ENCODE measurements at places on chromosomes 7 and 10. TPM values are rescaled to one million over a fixed set of nuclear protein-coding genes. Genes with fewer than 3 reads are reported as not detected.

The PON1 gene
- total RNA-seq = not detected

The HOXA6 gene
- not detected for total RNA-seq

The SPDYE2 gene
- not detected for total RNA-seq

DNA sequence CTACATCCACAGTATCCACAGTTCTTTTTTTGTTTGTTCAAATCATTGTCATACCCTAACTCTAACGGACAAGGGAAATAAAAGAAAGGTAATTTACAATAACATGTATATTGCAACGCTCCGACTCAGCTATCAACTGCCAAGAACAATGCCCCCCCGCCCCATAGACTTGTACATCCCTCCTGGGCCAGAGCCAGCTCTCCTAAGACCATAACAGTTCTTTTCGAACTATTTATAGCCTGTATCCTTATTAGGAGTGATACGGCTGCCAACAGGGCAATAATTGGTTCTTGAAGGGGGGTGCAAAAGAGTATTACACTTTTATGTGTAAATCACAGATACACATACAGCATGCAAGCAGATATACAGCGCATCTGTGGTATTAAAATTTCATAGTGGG is 495.7 kb downstream of the GALNT17 start:
- DNase-seq = no peak

DNA sequence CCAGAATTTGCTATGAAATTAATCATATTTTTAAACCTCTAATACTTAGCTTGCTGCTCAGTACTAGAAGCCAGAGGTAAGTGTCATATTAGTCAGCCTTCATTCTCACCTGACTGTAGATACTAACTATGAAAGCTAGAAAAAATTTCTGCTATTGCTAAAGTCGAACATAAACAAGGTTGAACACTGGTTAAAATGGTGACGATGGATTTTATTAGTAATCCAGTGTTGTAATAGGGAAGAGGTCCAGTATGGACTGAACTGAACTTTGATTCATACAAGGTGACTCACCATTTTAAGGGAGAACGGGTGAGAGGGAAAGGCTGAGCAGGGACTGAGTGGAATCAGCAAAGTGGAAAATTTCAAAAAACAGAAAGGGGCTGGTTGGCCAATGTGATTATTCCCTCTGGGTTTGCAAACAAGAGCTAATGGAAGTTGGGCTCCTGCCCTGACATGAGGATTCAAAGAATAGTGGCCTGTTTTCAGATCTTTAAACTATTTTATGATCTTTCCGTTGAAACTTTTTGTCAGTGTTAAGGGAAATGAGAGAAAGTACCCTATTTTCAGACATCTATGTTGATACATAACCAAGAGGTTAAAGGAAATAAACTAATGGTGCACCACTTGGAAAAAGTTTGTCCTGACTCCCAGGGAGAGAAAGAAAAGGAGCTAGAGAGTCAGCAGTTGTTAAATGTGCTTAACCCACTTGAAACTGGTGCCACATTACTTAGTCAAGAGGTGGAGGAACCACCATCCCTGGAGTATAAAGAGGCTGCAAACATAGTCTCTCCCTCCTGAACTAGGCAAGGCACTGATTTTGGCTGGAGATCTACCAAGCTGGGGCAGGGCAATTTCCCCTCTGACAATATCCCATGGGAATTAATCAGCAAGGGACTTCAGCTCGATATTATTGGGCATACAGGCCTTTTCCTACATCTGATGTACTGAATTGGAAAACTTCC is 15.3 kb upstream of the AKR1C1 start:
- DNase-seq = no peak

- DNase-seq = no peak
These were observed 137.3 kb downstream of the SEMA3C start for GRCh38 chr7:80781561-80781979.

GRCh38 chr7:136884492-136884891 is 16.0 kb downstream of the CHRM2 start:
- no peak for DNase-seq

DNA sequence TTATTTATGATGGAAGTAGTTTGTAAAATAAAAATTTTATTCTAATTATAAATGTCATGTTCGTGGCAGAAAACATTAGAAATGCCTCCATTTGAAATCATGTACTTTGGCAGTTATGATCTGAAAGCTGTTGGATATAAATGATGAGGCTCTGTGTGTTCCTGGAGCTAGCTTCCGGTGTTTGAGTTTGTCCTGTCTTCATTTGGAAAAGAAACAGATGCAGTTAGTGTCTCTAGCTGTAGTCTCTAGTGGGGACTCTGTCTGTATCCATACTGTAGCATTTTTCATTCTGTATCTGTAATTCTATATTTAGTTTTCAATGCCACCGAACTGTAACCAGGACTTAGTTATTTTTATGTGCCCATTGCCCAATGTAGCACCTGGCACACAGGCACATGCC is 197.0 kb upstream of the FZD1 start:
- no peak for DNase-seq

GRCh38 chr7:153036396-153037063 is 277.0 kb downstream of the ACTR3B start:
- DNase-seq = no peak

GRCh38 chr10:111338035-111338434 is 261.2 kb downstream of the ADRA2A start:
- no peak for DNase-seq

GRCh38 chr7:8131694-8132605 is 130.0 kb downstream of the ICA1 start:
- no peak for DNase-seq

- no peak for DNase-seq
These were observed 19.9 kb downstream of the FAM241B start for GRCh38 chr10:69649786-69650550.

DNA sequence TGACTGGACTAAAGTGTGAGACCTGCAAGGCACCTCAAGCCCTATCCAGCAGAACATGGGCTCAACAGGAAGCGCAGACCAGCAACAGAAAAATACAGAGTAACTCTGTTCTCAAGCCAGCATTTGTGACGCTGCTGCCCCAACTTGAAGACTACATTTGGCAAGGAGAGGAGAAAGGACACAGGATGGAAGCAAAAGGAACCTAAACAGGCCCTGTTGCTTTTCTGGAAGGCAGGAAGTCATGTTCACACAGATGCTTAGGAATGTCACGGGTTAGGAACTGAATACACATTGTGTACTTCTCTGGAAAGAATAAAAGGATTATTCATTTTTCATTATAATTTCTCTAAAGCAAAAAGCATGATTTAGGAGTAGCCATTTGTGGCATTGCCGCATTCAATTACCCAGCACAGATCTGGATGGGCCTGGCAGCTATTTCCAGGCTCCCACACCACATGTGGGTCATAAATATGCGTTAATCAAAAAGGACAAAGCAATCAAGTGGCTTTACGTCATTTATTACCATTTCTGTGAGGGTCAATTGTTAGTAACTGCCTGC is 19.8 kb upstream of the TOMM7 start:
- DNase-seq = no peak

GRCh38 chr10:135132-135600 is at the start of gene ZMYND11:
Gene ZMYND11 (plus strand): TSS chr10:135455. CDS start chr10:180013, 44,558 bp downstream.
- DNase-seq = peak; percentile 65

The PTN gene
- not detected for total RNA-seq

DNA sequence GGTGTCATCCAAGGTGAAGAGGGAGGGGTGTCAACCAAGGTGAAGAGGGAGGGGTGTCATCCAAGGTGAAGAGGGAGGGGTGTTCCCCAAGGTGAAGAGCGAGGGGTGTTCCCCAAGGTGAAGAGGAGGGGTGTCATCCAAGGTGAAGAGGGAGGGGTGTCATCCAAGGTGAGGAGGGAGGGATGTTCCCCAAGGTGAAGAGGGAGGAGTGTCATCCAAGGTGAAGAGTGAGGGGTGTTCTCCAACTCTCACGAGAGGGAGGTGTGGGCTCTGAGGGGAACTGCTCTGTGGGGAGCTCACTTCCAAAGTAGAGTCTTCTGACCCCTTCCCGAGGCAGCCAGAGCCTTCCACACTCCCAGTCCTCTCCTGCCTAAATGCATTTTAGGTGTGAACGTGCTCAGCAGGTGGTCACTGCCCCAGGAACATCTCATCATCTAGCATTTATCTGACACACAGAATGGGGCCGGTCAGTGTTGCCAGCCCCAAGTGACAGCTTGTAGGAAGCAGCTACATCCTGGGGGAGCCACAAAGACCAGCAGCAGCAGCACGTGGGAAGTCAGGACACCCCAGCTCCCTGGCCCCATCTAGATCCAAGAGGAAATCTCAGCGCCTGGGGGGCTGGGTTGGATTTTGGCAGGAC is 323.8 kb downstream of the GLRX3 start:
- DNase-seq = no peak

DNA sequence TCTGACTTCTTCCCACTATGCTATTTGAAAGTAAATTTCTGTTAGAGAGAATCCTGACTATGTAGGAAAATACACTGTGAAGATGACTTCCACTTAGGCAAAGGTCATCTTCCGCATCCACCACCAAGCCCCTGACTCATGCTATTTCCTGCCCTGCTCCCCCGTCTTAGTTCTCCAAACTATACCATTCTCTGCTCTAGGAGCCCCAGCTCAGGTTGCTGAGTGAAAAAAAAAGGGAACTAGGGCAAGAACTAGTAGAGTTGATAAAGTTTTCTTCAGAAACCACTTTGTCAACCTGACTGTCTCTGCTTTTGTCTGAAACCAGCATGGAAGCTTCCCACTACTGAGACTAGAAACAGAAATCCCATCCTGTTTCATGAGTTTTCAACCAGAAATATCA is 96.9 kb downstream of the EVX1 start:
- DNase-seq = no peak

GRCh38 chr10:62108759-62109586 is 159.7 kb downstream of the RTKN2 start:
- no peak for DNase-seq

DNA sequence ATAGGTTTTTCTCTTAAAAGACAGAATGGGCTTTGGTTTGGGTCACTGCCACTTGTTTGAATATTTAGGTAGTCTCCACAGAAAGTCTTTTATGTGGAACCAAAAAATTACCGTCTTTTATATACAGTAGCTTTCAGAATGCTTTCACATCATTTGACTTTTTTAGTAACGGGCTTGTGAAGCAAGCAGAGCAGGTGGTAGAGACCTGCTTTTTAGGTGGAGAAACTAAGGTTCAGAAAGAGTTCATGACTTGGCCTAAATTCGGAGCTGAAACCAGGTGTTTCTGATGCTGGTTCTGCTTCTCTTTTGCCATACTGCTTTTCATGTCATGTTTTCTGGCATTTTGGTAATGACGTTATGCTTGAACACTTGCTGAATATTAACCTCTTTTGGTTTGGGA is 36.3 kb downstream of the GARS1 start:
- DNase-seq = no peak

DNA sequence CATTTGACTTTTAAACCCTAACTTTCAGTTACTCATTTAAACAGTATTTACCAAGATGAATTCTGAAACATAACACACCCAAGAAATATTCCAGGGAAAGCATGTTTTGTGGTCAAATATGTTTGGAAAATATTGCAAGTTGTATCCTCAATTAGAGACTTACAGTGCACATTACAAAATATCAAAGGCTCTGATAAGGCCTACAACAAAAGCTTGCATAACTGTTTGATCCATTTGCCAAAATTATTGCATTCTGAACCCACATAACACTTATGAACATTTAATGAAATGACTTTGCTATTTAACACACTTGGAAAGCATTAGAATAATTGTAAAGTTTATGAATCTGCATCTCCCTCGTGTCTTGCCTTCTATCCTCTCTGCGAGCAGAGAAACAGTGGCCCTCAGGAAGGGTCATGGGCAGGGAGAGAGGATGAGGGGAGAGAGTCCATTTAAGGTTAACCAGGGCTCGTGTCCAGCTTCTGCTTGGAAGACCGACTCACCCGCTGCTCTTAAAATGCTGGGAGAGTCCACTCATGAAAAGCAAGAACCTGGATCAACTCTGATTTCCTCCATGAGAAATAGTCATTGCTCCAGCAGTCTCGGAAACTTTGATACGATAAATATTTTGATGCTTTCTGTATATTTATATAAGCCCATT is 408.2 kb upstream of the ZMIZ1 start:
- DNase-seq = no peak

DNA sequence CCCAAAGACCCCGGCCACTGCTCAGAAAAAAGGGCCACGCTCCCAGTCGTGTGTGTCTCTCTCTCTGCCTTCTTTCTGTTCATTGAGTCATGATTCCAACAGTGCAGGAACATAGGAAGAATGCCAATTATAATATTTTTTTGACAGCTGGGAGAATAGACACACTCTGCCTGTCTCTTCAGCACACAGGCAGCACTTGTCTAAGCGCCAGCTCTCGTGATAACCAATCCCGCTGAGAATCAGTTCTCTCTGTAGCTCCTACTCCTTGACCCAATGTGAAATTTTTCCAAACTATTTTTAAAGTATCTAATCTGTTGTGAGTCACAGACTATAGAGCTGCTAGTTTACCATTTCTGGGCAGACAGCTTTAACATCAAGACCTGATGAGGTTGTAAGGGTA is 145.7 kb upstream of the RHEB start:
- no peak for DNase-seq

- DNase-seq = no peak
These were observed 39.8 kb downstream of the WBP1L start for GRCh38 chr10:102783568-102783967.

- no peak for DNase-seq
These were observed 63.4 kb upstream of the PLA2G12B start for GRCh38 chr10:73017955-73018480.

The RAB19 gene
- total RNA-seq = 3.8 TPM

DNA sequence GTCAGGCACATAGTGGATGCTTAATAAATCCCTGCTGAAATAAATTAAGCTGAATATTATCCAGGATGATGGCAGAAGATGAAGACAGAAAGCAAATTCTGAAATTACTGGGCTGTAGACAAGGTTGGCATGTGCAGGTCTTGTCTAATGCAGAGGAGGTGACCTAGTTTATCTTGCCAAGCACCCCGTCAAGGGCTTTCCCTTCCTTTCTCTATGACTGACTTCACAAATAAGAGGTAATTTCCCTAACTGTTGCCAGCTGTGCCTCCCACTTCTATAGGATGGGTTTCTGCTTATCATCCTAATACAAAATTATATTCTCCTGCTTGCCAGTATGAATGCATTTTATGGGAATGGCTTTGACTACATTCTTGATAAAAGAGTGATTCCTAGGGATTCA is 38.0 kb downstream of the LHFPL3 start:
- DNase-seq = no peak

DNA sequence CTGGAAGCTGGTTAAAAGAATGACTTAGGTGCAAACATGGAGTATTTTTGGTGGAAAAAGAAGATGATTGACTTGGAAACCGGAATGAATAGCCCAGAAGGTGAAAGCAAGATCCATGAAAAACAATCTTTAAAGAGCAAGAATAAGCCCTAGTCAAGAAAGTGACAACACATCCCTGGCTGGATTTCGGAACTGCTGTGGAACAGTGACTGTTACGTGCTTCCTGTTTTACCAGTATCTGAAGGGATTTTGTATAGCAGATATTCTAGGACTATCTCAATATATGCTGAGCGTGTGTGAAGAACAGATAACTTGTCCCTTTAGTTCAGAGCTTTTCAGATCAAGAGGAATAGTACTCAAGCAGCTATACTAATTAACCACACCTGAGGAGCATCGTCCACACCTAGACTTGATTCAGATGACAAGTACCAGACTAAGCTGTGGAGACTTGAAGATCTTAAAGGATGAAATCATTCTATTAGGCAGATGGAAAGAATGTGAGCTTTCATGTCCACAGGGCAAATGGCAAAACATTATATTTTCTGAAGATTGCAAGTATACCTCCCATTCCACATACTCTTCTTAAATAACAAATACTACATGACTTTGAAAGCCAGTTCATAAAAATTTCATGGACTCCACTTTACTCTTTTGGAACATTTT is 11.5 kb upstream of the TES start:
- no peak for DNase-seq

The TRIP6 gene
- 47.7 TPM for total RNA-seq

The TFPI2 gene
- 1.3 TPM for total RNA-seq

The SEM1 gene
- 58.0 TPM for total RNA-seq

GRCh38 chr7:157813053-157813452 is 476.2 kb downstream of the DNAJB6 start:
- DNase-seq = no peak

Data from activated T-cell treated with anti-CD3 and anti-CD28 coated beads, Interleukin-2, amount 50 U/mL, for 4 hours (primary cell).